CD8-positive, alpha-beta memory T cell (primary cell): ENCODE measurements at places on chromosomes 6 and 20.

DNA sequence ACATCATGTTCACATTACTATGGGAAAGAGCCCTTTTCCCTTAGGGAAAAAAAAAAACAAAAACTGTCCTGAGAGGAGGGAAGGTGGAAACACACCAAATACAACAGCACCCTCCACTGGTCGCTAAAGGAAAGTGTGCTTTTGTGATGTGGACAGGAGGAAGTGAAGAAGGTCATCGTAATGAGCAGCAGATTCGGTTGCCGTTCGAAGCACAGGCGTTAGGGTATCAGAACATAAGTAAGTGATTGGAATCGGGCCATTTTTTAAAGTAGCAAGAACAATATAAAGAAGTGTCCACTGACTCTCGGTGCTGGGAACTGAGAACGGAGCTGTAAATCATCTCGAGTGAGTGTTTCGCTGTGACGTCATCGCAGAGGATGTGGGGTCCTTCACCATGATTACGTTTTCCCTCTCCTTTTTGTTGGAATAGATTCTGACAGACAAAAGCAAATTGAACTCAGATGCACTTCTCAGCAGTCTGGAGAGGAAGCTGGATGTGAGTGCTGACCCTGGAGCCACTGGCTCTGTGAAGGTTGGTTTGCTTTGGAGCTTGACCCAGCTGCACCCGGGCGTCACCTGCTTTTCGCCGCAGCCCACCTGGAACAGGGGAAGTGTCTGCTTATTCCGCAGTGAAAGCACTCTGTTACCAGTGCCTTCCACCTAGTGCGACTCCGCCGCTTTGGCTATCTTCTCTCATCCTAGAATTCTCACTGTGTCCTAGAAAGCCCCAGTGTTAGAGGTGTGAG, 203.6 kb upstream of the GMDS start:
- DNase-seq, result no peak

- no peak for DNase-seq
Observed at GRCh38 chr6:3390698-3391097, 66.2 kb downstream of the SLC22A23 start.

- DNase-seq, result no peak
Observed at GRCh38 chr6:143022587-143022986, 38.1 kb upstream of the AIG1 start.

DNA sequence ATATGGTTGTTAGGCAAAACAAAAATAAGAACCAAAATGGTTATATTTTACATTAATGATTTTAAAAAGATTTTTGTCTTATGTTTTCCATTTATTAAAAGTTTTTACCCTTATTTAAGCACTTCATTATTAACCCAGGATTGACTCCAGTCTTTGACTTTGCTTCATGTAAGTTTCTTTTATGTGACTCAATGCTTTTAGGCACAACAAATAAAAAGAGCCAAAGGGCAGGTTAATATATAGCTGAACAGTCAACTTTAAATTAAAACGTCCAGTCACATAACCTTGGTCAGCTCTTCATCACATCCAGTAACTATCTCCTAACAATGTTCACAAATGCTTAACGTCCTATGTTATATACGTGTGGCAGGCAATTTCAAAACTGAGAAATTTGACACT, 32.7 kb downstream of the COL21A1 start:
- DNase-seq, result no peak

DNA sequence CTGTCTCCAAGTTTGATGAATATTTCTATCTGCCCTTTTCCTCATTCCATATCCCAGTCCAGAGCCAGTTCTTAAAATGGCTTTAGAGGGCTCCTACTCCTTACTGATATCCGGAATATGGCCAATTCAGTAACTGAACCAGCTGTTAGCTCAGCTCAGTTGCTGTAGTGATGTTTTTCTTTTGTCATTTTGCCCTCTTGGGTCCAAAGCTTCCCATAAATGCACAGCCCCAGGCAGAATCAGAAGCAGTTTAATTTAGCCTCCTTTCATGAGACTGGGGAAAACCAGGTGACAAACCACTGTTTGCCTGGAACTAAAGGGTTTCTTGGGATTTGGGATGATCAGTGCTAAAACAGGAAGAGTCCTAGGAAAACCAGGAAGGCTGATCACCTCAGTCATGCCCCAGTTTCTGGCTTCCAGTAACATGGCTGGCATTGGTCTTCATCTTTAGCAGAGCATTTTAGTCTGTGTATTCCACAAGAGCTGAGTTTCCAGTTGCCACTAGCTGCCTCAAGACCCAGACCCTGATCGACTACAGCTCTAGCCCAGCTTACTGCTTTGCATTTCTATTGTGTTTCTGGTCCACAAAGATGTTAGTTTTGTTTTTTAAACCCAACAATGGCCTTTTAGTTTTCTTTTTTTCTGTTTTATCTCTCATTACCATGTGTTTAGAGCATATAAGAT, 40.6 kb upstream of the REV3L start:
- no peak for DNase-seq

- no peak for DNase-seq
Observed at GRCh38 chr6:164344801-164345291, 930.3 kb downstream of the QKI start.

DNA sequence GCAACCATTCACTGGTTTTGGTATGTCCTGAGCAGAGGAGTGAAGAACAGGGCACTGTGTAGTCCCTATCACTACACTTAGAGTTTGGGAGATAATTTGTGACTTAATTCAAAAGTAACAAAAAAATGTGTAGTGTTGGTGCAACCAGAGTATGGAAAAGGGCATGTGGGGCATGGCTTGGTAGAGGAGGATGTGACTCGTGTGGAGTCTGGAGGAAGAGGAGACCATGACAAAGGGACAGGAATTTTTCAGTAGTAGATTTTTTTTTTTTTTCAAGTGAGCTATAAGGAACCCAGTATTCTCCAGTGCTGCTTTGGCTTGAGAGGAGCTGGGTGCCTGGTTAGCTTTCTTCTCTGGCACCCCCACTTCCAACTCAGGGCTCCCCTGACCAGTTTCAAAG, 5.1 kb downstream of the MTRES1 start:
- no peak for DNase-seq

DNA sequence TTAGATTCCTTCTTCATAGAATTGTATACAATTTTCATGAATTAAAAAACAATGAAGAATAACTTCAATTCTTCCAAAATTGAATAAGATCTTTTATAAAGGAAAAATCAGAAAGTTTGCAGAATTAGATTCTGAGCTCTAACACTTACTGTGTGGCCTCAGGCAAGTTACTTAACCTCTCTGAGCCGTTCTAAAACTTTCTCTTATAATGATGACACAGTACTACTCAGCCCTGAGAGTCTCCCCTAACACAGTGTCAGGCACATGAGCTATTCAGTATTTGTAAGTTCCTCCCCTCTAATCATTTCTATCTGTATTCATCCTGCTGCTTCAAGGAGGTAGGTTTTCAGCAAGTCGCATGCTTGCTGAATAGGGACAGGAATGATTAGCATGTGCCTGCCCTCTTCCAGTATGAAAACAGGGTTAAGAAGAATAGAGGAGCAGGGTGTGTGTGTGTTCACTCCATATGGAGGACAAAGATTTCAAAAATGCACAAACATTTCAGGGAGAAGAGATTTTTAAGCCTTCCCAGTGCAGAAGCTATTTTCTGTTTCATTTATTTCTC, 11.4 kb downstream of the ID4 start:
- DNase-seq, result no peak

- no peak for DNase-seq
Observed at GRCh38 chr20:14986026-14986655, 648.7 kb upstream of the FLRT3 start.

DNA sequence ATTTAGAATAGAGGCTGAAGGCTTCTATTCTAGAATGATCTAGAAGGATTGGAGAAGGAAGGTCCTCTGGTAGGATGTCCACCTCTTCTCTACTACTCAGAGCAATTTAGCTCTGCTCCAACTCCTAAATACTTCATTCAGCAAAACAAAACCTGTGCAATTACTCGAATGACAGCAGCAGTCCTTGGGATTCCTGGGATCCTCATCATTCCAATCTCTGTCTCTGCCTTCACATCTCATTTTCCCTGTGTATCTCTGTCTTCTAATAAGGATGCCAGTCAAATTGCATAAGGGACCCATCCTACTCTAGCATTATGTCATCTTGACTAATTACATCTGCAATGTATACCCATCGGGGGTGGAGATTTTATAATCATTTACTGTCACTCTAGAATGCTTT, 5.5 kb upstream of the AIG1 start:
- no peak for DNase-seq

GRCh38 chr20:51542571-51543421, at the start of gene NFATC2:
NFATC2 (minus strand) TSS chr20:51542719; CDS start chr20:51542499, 220 bp downstream.
- DNase-seq, result peak; percentile 63

DNA sequence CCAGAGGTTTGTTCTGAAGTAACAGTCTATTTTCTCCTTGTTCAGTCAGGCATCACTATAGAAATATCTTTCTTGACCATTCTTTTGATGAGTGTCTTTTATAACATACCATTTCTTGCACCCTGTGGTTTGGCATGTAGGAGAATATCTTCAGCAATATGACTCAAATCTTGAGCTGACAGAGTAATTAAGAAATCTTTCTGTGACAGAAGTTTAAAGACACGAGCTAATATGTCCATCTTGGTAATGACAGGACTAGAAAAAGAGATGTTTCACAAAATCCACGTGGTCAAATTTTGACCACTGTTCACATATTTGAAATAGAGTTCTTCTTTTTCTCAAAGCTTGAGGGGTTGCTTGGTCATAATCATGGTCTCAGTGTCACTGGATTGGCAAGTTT, 149.9 kb downstream of the MYB start:
- no peak for DNase-seq

DNA sequence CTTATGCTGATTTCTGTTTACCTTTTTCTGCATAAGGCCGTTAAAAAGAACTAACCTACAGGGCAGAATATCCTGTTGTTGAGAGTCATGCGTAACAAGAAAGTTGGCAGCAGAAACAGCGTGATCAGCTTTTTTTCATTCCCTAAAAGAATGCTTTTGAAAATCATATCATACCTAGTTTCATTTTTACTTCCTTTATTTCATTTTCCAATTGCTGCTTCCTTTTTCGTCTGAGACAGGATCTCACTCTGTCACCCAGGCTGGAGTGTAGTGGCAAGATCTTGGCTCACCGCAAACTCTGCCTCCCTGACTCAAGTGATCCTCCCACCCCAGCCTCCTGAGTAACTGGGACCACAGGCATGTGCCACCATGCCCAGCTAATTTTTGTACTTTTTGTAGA, 4.1 kb downstream of the CALHM6 start:
- DNase-seq, result no peak
